ENCODE measurements at places on chromosomes 7 and 10.

- no peak for DNase-seq
Measured at GRCh38 chr7:93757426-93757825, 133.1 kb downstream of the TFPI2 start.

GRCh38 chr7:127819975-127820731 is 168.2 kb downstream of the SND1 start:
- DNase-seq: no peak

GRCh38 chr10:109928475-109928891 is 5.2 kb upstream of the XPNPEP1 start:
- no peak for DNase-seq

GRCh38 chr10:3100856-3101640 is 33.7 kb downstream of the PFKP start:
- DNase-seq: no peak

- DNase-seq: no peak
Measured at GRCh38 chr10:69819716-69820506, 18.2 kb downstream of the COL13A1 start.

GRCh38 chr7:30201921-30202320 is 67.1 kb downstream of the MTURN start:
- DNase-seq: no peak

GRCh38 chr7:5711409-5711808 is 70.1 kb downstream of the RNF216 start:
- DNase-seq: no peak

DNA sequence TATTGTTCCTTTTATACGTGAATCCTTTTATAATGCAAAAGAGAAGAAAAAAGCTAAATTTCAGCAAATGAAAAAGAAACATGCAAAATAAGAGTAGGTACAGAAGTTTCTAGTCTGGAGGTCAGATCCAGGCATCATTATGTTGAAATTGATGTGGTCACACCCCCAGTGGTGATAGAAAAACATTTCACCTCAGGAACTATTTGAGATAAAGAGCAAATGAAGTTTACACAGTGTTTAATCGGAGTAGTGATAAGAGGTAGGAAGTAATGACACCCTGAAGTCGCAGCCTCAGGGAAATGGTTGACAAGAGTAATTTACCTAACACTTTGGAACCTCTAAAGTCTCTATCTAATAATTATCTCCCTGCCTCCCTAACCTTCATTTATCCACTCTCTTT is 536.0 kb upstream of the STEAP1 start:
- DNase-seq: no peak

GRCh38 chr10:129890170-129890569 is 73.9 kb downstream of the EBF3 start:
- no peak for DNase-seq

- DNase-seq: no peak
Measured at GRCh38 chr7:7352845-7353244, 170.5 kb downstream of the C1GALT1 start.

DNA sequence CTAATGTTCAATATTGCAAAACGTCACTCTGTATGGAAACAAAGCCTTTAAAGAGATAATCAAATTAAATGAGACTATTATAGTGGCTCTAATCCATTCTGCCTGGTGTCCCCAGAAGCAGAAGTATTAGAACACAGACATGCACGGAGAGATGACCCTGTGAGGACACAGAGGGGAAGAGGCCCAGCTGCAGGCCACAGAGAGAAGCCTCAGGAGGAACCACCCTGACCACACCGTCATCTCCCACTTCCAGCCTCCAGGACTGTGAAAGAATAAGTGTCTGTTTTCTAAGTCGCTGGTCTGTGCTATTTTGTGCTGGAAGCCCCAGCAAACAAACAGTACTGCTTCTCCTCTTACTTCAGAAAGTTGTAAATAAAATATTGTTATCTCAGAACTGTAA is 283.5 kb upstream of the ADARB2 start:
- no peak for DNase-seq

DNA sequence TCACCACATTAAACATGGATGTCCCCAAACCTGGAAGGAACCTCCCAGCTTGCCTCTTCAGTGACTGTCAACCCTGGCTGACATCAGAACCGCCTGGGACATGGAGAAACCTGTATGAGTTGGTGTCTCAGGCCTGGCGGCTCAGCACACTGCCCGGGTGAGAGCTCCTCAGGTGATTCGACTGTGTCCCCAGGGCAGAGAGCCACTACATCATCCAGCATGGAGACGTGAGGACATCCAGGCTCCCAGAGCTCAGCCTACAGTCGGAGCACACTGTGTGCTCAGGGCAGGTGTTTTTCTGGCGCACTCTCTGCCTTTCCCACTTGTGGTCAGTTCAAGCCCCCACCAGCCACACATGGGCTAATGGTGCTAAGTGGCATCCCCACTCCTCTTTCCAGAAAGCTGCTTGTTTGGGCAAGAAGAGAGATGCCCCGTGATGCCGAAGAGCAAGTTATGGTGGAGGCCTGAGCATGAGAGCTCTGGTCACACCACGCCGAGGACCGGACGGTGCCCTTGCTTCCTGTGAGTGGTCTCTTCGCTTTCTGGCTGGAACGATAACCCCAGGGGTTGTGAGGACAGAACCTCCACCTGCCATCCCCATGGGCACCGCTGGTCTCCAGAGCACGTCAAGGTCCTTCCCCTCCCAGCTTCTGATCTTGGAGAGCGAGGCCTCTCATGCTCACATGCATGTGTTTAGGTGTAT is 38.5 kb downstream of the AMZ1 start:
- DNase-seq: no peak

DNA sequence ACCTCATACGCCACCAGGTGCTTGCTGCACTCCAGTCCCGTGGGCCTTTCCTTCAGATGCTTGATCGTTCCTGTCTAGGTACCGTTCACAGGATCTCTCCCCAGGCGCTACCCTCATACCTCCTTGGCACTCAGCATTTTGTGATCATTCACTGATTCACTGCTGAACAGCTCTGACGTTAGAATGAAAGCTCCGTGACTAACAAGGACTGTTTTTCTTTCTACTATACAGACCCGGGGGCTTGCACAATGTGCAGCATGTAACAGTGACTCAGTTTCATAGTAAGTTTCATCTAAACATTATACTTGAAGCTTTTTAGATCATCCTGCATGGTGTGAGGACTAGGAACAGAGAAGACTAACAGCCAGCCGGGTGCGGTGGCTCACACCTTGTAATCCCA is 20.6 kb downstream of the KIN start:
- no peak for DNase-seq

- no peak for DNase-seq
Measured at GRCh38 chr10:26357203-26357602, 80.9 kb upstream of the APBB1IP start.

- peak; percentile 35 for DNase-seq
Measured at GRCh38 chr7:117012696-117013095, 59.4 kb downstream of the ST7 start.

DNA sequence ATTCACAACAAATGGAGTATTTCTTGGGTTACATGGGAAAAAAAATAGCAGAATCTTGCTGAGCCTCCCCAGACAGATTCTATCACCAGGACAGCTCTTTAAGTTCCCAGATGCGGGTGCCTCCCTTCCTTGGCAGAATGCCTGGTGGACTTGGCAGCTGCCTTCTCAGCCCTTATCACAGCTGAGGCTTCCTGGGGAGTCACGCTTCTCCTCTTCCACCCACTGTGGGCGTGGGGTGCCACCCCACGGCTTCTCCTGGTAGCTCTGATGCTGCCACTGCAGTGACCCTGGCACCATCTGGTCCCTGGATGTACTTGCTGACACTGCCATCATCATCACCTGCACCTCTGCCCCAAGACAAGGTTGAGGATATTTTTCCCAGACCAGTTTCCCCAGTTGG is 16.2 kb upstream of the NME8 start:
- DNase-seq: peak; percentile 16

DNA sequence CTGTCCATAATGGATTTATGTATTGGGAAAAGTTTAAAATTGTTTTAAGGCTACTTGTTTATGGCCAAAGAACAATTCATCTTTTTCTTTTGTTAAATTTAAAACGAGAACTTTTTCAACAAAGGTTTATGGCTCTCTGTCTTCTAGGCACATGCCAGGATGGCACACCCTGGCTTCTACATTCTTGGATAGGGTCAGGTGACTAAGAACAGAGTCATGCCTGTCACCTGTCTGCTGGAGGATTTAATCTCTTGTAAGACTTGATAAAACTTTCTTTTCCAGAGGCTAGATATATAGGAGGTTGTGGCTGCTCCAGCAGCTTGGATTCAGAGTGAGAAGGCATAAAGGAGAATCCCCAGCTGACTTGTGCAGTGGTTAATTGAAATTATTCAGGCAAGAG is 915.4 kb downstream of the GATA3 start:
- no peak for DNase-seq

- DNase-seq: no peak
Measured at GRCh38 chr7:608361-608760, 88.7 kb upstream of the PDGFA start.

DNA sequence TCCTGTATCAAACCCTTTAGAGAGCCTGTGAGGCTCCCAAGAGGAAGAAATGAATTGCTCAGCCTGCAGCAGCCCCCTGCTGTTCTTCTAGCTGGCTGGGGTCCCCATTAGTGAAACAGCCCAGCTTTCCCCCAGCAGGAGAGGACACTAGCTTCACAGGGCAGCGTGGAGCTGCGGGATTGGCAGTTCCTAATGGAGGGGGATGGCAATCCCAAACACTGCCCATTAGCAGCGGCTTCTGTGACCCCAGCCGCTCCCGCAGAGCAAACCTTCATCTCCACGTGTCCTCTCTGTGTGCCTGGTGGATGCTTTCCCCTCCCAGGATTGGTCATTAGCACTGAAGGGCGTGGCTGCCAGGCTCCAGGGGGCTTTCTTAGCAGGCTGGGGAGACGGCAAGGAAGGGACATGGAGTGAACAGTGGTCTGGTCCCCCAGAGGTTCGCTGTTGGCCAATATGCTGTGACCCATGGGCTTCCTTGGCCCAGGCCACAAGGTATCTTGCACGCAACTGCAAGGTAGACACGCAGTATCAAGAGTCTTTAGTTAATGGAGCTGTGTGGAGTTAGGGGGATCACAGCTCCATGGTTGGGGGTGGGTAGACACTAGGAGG is 322.5 kb upstream of the ZMIZ1 start:
- no peak for DNase-seq

DNA sequence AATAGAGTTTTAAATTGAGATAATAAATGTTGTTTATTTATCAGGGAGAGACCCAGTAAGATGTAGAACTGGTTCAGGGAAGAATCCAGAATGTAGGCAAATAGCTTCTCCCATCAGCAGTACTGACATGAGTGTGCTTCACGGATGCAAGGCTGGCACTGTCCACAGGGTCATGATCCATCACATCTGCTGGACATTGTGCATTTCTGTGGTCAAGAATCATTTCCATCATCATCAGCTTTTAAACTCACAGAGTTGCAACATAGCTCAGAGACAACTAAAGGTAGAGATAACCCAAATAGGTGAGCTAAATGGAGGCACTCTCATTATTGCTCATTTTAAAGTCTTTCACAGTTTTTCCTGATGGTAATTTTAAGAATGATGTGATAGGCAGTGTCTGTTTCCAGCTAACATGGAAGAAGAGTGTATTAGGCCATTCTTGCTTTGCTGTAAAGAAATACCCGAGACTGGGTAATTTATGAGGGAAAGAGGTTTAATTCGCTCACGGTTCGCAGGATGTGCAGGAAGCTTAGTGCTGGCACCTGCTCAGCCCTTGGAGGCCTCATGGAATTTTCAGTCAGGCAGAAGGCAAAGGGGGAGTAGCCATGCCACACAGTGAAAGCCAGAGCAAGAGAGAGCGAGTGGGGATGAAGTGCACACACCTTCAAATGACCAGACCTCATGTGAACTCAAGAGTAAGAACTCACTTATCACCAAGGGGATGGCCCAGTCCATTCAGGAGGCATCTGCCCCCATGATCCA is 80.8 kb downstream of the INPP5A start:
- DNase-seq: no peak

GRCh38 chr7:64775289-64775688 is 18.9 kb upstream of the ZNF138 start:
- DNase-seq: no peak

DNA sequence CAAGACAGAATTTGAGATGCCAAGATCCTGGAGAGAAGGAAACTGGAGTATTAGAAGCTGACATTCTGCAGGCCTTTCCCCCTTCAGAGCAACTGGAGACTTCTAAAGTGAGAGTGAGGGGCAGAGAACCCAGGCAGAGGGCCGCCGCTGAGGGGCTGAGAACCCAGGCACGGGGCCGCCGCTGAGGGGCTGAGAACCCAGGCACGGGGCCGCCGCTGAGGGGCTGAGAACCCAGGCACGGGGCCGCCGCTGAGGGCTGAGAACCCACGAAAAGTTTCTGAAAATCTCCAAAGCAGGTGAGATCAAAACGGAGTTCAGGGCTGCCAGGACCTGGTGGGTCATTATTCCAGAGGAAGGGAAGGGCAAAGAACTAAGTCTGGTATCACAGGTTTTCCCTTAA is 126.2 kb downstream of the DLG5 start:
- DNase-seq: no peak

DNA sequence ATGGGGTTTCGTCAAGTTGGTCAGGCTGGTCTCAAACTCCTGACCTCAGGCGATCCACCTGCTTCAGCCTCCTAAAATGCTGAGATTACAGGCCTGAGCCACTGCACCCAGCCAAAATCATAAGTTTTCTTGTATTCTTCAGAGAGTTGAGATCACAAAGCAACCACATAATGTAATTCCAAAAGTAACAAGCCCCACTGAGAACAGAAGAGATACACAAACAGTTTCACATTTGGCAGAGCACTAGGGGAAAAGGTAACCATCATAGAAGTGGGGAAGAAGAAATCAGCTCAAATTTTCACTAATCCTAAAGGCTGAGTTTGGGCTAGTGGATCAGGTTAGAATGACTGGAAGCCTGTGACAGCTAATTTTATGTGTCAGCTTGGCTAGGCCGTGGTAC is 5.4 kb upstream of the CEP41 start:
- no peak for DNase-seq

DNA sequence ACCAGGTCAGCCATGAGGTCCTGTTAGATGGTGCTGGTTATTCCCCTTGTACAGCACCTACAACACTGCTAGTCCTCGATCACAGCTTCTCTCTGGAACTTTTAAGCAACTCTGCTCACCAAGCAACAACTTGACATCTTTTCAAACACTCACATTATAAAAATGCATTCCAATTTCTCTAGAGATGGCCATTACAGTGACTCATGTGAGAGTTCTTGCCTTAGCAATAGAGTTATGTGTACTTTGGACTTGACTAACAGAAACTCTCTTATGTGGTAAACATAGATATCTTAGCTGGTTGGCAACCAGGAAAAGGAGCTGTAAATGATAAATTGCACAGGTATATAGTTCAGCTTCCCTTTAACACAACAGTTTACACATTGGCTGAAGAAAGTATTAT is 122.2 kb downstream of the PDE1C start:
- no peak for DNase-seq

- DNase-seq: no peak
Measured at GRCh38 chr10:63972949-63973827, 452.0 kb downstream of the REEP3 start.

- DNase-seq: no peak
Measured at GRCh38 chr10:77334501-77334900, 303.1 kb downstream of the KCNMA1 start.

DNA sequence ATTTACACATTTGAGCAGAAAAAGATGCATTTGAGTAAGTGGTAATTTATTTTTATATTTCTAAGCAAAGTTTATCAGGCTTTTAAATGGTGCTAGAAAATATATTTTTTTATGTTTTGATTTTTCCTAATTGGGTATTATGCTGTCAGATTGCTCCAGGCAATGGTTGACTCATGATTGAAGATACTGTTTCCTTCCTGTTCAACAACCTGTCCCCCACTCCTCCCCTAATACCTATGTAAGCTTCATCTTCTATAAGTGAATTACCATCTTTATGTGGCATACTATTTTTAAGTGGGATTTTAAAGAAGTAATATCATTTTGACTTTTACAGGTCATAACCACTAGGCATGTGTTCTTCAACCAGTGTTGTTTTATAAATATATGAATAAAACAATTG is 21.4 kb downstream of the TSPAN13 start:
- DNase-seq: no peak
